H1 (cell line): ENCODE measurements at places on chromosomes 2 and 18. TPM values are rescaled to one million over a fixed set of nuclear protein-coding genes. Genes with fewer than 3 reads are reported as not detected.

LRRTM4 gene
- polyA plus RNA-seq = 2.7 and 3.6 TPM in 2 replicates

PDE11A gene
- polyA plus RNA-seq = 0.23 and 0.24 TPM in 2 replicates

DNA sequence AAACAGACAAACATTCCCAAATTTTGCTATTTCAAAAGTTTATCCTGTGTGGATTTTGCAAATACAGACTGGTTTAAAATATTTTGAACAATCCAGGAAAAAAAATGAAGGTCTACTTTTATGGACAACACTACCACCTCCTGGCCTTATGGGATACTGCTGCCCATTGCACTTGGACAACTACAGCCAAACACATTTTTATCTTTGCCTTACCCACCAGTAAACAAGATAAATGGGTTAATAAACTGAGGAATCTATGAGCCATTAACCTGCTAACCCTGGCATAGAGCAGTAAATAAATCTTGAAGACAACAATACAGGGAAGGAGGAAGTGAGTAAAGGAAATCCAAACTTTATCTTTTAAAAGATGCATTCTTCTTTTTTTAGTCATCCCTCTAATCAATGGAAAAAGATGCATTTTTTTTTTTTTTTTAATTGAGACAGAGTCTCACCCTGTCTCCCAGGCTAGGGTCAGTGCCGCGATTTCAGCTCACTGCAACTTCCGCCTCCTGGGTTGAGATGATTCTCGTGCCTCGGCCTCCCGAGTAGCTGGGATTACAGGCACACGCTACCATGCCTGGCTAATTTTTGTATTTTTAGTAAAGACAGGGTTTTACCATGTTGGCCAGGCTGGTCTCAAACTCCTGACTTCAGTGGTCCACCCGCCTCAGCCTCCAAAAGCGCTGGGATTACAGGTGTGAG lies 2.1 kb upstream of the SPIRE1 start:
- no peak overlapping the region for H3K4me3 ChIP-seq
- H3K36me3 ChIP-seq = no peaks in the 10 kb centered on the region
- H3K27ac ChIP-seq = no peak overlapping the region
- no peaks in the 10 kb centered on the region for H3K4me1 ChIP-seq

TMEM150A gene
- 29.9 and 42.6 TPM in 2 replicates for polyA plus RNA-seq

DNA sequence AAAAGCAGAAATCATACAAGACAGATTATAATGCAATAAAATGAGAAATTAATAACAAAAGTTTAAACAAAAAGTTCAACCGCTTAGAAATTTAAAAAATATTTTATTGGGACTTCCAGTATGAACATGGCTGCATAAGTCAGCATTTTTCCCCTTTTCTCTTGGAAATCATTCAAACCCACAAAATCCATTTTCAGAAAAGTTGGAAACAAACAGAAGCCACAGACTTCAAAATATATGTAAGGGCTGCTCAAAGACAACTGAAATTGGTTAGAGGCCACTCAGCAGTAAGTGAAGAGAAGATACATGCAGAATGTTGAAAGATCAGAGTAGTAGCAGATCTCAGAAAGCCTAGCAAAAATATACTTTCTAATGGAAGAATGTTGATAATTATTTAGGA lies 194.0 kb downstream of the DYSF start:
- H3K36me3 ChIP-seq = no peaks in the 10 kb centered on the region
- no peaks in the 10 kb centered on the region for H3K4me1 ChIP-seq
- H3K27me3 ChIP-seq = no peaks in the 10 kb centered on the region
- H3K27ac ChIP-seq = no peak overlapping the region
- no peak overlapping the region for H3K4me3 ChIP-seq

DNA sequence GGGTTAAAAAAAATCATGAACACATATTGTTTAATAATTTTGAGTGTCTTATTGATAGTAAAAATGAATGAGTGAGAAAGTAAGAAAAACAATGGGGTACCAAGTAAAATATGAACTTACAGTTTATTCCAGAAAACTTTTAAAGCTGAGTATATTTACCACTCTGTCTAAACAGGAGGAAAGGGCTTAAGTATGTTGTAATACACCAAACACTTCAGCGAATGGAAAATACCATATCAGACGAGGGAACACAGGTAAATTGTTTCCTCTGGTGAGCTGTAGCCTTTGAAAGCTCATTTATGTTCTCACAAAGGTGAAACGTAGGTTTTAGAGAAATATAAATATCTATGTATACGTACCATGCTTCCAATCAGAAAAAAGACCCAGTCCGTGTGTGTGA lies 1209.6 kb upstream of the ZEB2 start:
- no peaks in the 10 kb centered on the region for H3K36me3 ChIP-seq
- no peaks in the 10 kb centered on the region for H3K27me3 ChIP-seq
- no peak for DNase-seq
- no peaks in the 10 kb centered on the region for H3K4me1 ChIP-seq
- H3K4me3 ChIP-seq = no peak overlapping the region

DNA sequence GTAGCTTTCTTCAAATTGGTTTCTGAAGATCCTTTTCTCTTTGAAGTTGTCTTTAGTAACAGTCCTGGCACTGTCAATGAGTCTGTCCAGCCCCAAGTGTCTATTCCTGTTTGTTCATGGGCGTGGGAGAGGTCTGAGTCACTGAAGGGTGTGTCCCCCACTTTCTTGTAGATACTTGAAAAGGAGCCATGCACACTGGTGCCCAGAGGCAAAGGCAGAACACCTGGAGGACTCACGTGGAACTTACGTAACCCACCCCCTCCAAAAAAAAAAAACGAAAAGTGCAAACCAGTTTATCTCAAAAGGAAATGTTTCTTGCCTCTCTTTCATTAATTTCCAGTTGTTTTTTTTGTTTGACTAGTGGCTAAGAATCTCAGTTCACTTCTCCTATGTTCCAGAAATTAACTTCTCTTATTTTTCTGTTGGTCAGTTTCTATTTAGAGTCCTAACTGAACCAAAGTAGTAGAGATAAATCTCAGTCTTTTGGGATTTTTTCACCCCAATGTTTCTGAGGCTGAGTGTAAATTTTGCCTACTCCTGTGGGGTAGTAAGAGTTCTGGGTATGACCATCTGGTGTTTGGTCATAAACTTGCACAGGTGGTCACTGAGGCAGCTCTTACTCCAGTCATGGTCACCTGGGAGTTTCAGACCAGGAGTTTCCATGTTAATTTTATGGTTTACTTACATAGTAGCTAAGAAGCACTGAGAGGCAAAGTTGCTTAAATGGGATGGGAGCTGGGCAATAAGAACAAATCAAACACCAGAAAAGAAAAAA lies 54.9 kb downstream of the DSC3 start:
- H3K4me3 ChIP-seq = no peak overlapping the region
- H3K36me3 ChIP-seq = no peaks in the 10 kb centered on the region
- H3K27me3 ChIP-seq = peaks cover 1% of the 10 kb centered on the region
- H3K27ac ChIP-seq = no peak overlapping the region
- DNase-seq = no peak

DNA sequence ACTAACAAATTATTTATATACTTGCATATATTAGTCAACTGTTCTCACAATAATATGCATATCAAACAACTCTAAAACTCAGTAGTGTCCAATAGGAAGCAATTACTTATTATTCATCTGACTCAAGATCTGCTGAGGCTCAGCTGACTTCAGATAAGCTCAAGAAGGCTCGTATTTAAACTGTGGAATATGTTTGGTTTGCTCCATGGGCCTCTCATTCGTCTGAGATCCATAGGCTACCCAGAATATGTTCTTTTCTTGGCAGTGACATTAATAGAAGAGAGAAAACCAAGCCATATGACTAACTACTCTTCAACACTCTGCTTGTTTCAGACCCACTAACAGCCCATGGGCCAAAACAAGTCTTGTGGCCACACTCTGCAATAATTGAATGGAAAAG lies 107.7 kb upstream of the MAP2 start:
- H3K4me3 ChIP-seq = no peak overlapping the region
- H3K27me3 ChIP-seq = no peaks in the 10 kb centered on the region
- H3K36me3 ChIP-seq = peaks cover 6% of the 10 kb centered on the region
- DNase-seq = no peak
- no peak overlapping the region for H3K27ac ChIP-seq

DNA sequence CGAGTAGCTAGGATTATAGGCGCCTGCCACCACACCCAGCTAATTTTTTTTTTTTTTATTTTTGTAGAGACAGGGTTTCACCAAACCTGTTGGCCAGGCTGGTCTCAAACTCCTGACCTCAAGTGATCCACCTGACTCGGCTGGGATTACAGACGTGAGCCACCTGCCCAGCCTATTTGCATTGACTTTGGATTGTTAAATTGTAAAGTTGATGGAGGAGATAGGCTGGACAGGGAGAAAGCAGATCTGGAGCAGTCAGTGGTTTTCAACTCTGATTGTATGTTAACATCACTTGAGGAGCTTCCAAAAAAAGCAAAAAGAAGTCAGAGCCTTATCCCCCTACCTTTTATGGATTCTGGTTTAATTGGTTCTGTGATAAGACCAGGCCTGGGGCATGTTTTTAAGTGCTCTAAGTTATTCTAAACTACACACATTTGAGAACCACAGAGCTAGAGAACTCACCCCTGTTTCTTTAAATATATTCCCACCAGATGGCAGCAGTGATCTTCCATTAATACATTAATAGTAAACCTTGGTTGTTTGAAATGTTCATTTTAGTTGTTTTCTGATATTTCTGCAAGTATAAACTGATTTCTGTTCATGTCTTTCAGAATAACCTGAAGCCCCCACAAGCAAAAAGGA lies 7.5 kb downstream of the C2orf49 start:
- no peaks in the 10 kb centered on the region for H3K4me1 ChIP-seq
- H3K36me3 ChIP-seq = peaks cover 70% of the 10 kb centered on the region
- no peak overlapping the region for H3K27ac ChIP-seq
- no peak for DNase-seq
- H3K4me3 ChIP-seq = no peak overlapping the region

ADD2 gene
- 58.5 and 96.4 TPM in 2 replicates for polyA plus RNA-seq

GRCh38 chr2:206160807-206161179 lies 1.1 kb downstream of the EEF1B2 start:
- DNase-seq = no peak
- peak overlapping the region; percentile 85 for H3K27ac ChIP-seq
- no peaks in the 10 kb centered on the region for H3K27me3 ChIP-seq
- peaks cover 29% of the 10 kb centered on the region for H3K36me3 ChIP-seq

CENPO gene
- 34.4 and 36.1 TPM in 2 replicates for polyA plus RNA-seq

DNA sequence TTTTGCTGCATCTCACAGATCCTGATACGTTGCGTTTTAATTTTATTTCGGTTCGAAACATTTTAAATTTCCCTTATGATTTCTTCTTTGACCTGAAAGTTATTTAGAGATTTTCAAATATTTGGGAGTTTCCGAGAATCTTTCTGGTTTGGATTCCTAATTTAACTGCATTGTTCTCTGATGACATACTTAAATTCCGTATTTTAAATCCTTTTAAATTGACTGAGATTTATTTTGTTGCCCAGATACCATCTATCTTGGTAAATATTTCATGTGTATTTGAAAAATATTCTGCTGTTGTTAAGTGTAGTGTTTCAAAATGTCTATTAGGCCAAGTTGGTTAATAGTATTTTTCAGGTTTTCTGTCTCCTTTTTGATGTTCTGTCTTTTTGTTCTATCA lies 37.7 kb downstream of the MROH2A start:
- H3K27me3 ChIP-seq = no peaks in the 10 kb centered on the region
- H3K27ac ChIP-seq = no peak overlapping the region
- no peak overlapping the region for H3K4me3 ChIP-seq

DIS3L2 gene
- 11.5 and 19.0 TPM in 2 replicates for polyA plus RNA-seq

GRCh38 chr2:135636982-135637381 lies 104.7 kb upstream of the UBXN4 start:
- H3K4me3 ChIP-seq = no peak overlapping the region
- H3K27ac ChIP-seq = no peak overlapping the region

AMER3 gene
- polyA plus RNA-seq = 0.15 and 0.17 TPM in 2 replicates

INO80B gene
- 3.9 and 8.5 TPM in 2 replicates for polyA plus RNA-seq

GRCh38 chr18:3554091-3554601 lies 104.2 kb downstream of the TGIF1 start:
- H3K27me3 ChIP-seq = no peaks in the 10 kb centered on the region
- peak; percentile 56 for DNase-seq
- H3K4me3 ChIP-seq = peak overlapping the region; percentile 33

DNA sequence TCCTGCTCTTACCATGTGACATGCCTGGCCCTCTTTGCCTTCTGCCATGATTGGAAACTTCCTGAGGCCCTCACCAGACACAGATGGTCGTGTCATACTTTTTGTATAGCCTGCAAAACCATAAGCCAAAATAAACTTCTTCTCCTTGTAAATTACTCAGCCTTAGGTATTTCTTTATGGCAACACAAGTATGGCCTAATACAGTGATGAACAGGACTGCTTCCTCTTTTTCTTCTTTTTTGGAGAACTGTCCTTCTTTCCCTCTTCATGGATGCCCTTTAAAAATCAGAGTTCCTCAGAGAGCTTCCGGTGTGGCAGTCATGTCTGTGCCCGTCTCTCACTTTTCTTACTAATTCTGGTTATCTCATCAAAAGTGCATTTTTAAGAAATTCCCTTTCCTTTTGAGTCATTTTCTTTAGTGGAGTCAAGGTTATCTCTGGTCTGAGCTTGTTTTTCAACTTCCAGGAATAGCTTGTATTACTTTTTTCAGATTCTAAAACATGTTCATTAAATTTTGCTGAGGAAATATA lies 9.2 kb upstream of the IL1A start:
- no peaks in the 10 kb centered on the region for H3K36me3 ChIP-seq
- H3K4me1 ChIP-seq = no peaks in the 10 kb centered on the region
- H3K4me3 ChIP-seq = no peak overlapping the region
- no peaks in the 10 kb centered on the region for H3K27me3 ChIP-seq

DNA sequence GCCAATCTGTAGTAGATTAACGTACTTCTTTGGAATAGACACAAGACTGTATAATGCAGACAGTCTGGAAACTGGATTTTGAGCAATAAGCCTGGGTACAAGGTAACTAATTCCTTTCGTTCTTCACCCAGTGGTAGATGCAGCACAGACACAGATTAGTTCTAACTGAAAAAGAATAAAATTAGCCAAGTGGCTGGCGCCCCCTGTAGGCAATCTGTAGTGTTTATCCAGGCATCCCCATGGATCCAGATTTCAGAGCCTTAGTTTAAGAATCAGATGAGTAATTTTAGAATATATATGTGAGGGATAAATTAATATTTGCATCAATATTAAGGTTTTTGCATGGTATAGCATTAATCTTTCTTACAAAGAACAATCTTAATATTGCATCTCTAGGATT lies 563.9 kb downstream of the DCC start:
- H3K27me3 ChIP-seq = no peaks in the 10 kb centered on the region
- no peaks in the 10 kb centered on the region for H3K4me1 ChIP-seq
- DNase-seq = peak; percentile 73
- H3K27ac ChIP-seq = no peak overlapping the region
- H3K4me3 ChIP-seq = no peak overlapping the region

SIX3 gene
- 0.02 and 0.52 TPM in 2 replicates for polyA plus RNA-seq
